ENCODE measurements at places on chromosomes 1 and 21. TPM values are rescaled to one million over a fixed set of nuclear protein-coding genes. Genes with fewer than 3 reads are reported as not detected.

RGS4 gene
- total RNA-seq: 110 TPM

UBASH3A gene
- total RNA-seq: not detected

TMEM167B gene
- 26.2 TPM for total RNA-seq

C1orf116 gene
- total RNA-seq: not detected

AADACL4 gene
- total RNA-seq: not detected

Data from smooth muscle cell of trachea (primary cell).